ENCODE measurements at places on chromosomes 2 and 18.

GRCh38 chr2:219038600-219038999 lies 2.7 kb downstream of the CFAP65 start:
- DNase-seq: no peak

DNA sequence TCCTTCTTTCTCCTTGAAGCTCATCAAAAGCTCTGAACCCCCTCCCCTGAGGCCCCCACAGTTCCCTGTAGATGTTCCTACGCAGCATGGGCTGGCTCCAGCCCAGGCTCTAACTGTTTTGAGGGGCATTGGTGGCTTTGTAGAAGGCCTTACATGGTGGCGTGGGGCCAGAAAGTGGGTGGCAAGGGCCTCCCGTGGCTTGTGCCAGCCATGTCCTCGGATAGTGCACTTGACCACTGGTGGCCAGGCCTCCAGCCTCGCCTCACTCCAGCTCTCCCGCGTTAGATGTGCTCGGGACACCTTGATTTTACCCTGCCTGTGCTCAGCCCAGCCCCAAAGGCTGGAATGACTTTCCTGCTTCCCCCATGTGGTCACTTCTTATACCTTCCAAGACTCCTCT lies 92.9 kb downstream of the TWIST2 start:
- DNase-seq: no peak

DNA sequence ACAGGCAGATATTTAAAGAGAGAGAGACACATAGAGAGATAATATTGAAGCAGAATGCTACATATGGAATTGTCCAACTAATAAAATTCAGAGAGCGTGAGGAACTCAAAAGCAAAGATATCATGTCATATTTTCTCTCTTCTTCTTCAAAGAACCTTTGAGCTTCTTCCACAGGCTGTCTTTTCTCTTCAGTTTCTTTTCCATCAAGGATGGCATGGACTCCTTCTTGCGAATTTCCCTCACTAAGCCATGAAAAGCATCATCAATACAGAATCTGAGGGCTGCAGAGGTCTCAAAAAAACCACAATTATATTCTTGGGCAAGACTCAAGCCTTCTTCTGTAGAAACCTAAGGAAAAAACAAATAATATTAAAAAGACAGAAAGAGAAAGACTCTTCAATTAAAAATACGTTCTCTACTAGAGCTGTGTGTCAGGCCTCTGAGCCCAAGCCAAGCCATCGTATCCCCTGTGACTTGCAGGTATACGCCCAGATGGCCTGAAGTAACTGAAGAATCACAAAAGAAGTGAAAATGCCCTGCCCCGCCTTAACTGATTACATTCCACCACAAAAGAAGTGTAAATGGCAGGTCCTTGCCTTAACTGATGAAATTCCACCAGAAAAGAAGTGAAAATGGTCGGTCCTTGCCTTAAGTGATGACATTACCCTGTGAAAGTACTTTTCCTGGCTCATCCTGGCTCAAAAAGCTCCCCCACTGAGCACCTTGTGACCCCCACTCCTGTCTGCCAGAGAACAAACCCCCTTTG lies 371.9 kb downstream of the RIT2 start:
- DNase-seq: no peak

DNA sequence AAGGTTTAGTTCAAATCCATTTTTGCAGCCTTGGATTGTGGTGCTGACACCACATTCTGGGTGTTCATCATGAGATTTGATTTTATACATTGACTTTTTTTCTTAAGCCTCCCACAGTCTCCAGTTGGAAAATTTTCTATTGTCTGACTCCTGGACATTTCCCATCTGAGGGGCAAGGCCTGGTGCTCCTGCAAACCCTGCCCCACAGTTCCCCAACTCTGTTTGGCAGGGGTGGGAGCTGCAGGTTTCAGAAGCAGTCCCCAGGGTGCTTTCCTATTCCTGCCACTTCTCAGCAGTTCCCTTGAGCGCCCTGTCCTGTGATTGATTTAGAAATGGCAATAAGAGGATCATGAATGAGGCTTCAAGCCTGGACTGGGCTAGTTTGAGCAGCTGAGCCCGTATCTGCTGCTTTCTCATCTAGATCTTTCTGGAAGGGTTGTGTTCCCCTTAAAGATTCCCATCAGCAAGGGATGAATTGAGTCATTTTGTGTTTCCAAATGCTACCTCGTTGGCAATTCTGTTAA lies 77.0 kb downstream of the CIB4 start:
- DNase-seq: no peak

GRCh38 chr18:3466045-3466444 lies 16.1 kb downstream of the TGIF1 start:
- no peak for DNase-seq

DNA sequence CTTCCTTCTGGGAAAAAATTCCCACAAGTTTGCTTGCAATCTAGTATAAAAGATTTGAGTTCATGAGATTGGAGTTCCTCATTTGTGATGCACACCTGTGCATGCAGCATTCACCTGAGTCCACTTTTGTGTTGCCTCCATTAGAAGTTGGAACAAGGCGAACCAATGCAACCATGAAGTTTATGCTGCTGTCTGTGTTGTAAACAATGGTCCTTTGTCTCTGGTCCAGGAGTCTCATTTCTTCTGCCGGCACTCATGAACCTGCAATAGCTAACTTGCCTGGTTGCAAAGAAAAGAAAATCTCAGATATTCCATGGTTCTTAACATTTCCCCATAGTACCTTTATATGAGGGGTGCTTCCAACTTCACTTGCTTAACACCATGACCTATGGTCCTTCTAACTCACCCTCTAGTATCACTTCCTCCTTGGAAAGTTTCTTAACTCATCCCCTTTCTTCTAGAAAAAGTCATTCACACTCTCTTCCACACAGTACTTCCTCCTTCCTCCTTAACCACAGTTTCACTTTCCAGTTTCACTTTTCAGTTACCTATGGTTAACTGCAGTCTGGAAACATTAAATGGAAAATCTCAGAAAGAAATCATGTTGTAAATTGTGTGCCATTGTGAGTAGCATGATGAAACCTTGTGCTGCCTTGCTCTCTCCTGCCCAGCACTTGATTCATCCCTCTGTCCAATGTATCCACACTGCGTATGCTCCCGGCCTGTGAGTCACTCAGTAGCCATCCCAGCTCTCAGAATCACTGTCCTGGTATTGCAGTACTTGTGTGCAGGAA lies 128.8 kb upstream of the TRIB2 start:
- peak; percentile 86 for DNase-seq
